ENCODE measurements at places on chromosomes 12 and 14. TPM values are rescaled to one million over a fixed set of nuclear protein-coding genes. Genes with fewer than 3 reads are reported as not detected.

Gene AICDA
- total RNA-seq: not detected

Gene CFAP251
- 0.35 TPM for total RNA-seq

DNA sequence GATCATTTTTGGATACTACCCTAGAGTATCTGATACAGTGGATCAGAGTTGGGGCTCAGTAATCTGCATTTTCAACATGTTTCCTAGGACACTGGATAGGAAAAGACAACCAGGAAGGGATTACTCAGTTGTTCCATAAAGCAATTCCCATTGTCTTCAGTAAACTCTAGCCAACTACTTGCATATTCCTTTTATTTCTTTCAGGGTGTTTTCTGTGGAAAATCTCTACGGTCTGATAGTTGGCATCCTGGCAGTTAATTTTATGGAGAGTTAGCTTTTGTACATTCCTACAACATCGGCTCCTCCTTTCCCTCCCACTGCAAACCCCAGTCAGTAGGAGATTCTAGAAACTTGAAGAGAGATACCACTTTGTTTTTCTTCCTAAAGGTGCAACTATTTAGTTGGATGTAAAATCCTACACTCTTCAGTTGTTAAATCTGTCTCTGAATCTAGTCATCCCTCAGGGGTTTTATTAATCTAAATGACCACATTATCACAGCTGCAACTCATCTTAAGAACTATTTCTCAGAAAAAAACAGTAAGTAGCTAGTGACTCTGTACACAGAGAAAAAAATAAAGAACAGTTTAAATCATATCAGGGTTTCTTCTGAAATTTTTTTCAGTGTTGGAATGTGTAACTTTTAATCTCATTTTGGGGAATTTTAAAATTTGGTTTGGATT lies 103.9 kb downstream of the PDE3A start:
- no peaks in the 10 kb centered on the region for H3K36me3 ChIP-seq
- no peak overlapping the region for H3K27ac ChIP-seq
- H3K27me3 ChIP-seq: no peaks in the 10 kb centered on the region
- no peak for DNase-seq
- H3K4me3 ChIP-seq: no peak overlapping the region

- no peak overlapping the region for H3K27ac ChIP-seq
- H3K4me3 ChIP-seq: no peak overlapping the region
- DNase-seq: no peak
- H3K4me1 ChIP-seq: no peaks in the 10 kb centered on the region
- H3K27me3 ChIP-seq: no peaks in the 10 kb centered on the region
- H3K36me3 ChIP-seq: no peaks in the 10 kb centered on the region
Observed at GRCh38 chr12:84508851-84509260, 403.7 kb downstream of the SLC6A15 start.

DNA sequence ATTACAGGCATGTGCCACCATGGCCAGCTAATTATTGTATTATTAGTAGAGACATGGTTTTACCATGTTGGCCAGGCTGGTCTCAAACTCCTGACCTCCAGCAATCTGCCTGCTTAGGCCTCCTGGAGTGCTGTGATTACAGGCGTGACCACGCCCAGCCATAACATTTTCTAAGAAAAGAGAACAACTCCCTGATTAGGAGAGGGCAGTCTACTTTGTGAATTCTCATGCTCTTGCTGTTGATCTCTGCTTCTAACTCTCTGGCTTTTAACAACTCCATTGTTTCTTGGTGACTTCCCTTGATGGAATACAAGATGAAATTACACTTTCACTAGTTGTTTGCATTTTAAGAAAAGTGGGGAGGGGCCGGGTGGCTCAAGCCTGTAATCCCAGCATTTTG lies 33.6 kb downstream of the SSH1 start:
- no peak overlapping the region for H3K4me3 ChIP-seq
- peak overlapping the region; percentile 79 for H3K27ac ChIP-seq
- H3K27me3 ChIP-seq: no peaks in the 10 kb centered on the region
- DNase-seq: no peak

Gene FOXG1
- not detected for total RNA-seq

DNA sequence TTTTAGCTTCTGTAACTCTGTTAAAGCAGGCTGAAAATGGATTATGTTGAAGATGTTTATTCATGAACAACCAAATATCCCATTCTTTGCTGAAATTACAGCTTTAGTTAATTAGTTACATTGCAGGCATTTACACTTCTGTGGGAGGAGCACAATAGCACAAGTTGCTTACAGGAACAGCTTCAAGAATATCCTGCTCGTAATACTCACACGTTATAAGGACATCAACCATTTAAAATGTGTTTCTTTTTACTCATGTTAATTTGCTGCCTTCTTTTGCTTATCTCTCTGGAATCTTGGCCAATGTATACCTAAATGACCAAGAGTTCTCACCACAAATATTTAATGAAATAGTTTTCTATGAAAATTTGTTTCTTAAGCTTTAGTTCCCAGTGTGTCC lies 305.2 kb upstream of the SYT1 start:
- H3K4me1 ChIP-seq: no peaks in the 10 kb centered on the region
- no peaks in the 10 kb centered on the region for H3K27me3 ChIP-seq
- no peaks in the 10 kb centered on the region for H3K36me3 ChIP-seq
- DNase-seq: no peak
- H3K4me3 ChIP-seq: no peak overlapping the region

- DNase-seq: no peak
- no peak overlapping the region for H3K27ac ChIP-seq
- H3K27me3 ChIP-seq: peaks cover 8% of the 10 kb centered on the region
Observed at GRCh38 chr14:99598774-99599173, 5.2 kb downstream of the CCDC85C start.

DNA sequence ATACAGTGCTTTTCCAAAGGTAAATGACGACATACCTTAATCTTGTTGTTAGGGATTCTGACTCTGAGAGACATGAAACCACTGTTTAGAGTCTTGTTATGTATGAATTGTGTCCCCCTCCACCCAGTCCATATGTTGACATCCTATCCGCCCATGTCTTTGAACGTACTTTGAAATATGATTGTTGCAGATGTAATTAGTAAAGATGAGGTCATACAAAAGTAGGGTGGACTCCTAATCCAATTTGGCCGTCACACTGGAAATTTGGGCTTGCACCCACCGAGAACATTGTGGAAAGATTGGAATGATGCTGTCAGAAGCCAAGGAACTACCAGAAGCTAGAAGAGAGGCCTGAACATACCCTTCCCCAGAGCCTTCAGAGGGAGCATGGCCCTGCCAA lies 62.2 kb downstream of the RGS6 start:
- H3K27me3 ChIP-seq: no peaks in the 10 kb centered on the region
- H3K4me1 ChIP-seq: no peaks in the 10 kb centered on the region
- H3K4me3 ChIP-seq: no peak overlapping the region
- H3K27ac ChIP-seq: no peak overlapping the region
- no peak for DNase-seq
- no peaks in the 10 kb centered on the region for H3K36me3 ChIP-seq

DNA sequence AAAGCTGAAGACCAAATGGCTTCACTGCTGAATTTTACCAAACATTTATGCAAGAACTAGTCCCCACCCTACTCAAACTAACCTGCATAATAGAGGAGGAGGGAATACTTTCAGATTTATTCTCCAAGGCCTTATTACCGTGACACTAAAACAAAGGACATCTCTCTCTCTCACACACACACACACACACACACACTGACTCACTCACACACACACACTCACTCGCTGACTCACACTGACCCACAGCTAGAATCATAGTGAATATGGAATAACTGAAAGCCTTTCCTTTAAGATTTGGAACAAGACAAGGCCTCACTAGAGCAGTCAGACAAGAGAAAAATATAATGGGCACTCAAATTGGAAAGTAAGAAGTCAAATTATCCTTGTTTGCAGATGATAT lies 1014.1 kb downstream of the TMTC2 start:
- no peak overlapping the region for H3K4me3 ChIP-seq
- H3K36me3 ChIP-seq: no peaks in the 10 kb centered on the region
- no peak for DNase-seq
- H3K4me1 ChIP-seq: no peaks in the 10 kb centered on the region
- H3K27me3 ChIP-seq: no peaks in the 10 kb centered on the region

Measured in activated CD8-positive, alpha-beta memory T cell treated with anti-CD3 and anti-CD28 coated beads, Interleukin-2, amount 10 ng/mL, durations not matched to agents 7 days and 5 days (primary cell).